ENCODE measurements at places on chromosomes 4 and X.

DNA sequence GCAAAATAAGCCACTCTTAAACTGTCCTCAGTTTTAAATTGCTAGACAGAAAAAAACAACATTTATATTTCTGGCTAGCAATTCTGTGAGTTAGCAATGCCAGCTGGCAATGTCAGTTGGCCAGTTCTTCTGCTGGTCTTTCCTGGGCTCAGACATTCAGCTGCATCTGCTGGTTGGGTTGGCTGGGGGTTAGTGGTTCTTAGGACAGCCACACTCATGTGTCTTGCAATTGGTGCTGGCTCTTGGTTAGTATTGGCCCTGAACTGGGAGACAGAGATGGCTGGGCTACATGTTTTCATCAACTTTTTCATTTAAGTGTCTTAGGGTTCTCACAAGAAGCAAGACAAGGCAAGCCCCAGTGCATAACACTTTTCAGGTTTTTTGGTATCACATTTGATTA, 48.0 kb upstream of the PDLIM5 start:
- no peak for DNase-seq

GRCh38 chr4:185110375-185110823, 32.7 kb upstream of the SLC25A4 start:
- DNase-seq: no peak

GRCh38 chrX:39205467-39205866, 404.2 kb downstream of the MID1IP1 start:
- DNase-seq: no peak

DNA sequence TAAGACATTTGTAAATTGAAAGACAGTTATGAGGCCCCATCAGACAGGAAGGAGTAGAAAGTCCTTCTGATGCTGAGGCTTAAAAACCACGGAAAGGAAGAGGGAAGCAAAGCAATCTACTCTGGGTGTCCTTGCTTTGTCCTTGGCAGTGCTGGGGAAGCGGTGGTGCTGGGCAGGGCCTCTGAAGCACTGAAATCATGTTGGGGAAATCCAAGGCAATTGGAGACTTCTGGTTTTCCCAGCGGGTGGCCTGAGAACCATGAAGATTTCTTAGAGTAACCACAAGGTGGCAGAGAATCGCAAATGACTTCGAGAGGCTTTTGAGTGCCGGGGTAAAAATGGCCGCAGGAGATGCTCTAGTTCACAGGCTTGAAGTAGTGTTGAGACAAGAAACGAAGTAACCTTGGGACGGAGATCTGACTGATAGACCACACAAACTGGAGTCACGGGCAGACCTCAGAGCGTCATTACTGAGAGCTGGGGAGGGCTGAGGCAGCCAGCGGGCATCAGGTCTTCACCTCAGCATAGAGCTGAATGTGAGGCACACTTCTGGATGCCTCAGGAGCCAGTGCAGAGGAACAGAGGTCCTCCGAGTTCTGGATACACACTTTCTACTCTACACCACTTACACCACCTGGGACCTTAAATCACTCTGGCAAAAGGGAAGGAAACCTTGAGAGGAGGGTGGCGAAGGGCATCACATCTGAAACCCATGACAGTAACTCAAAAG, 130.7 kb upstream of the GPRIN3 start:
- peak; percentile 51 for DNase-seq

- DNase-seq: no peak
Observed at GRCh38 chr4:77395481-77395880, 210.1 kb upstream of the CXCL13 start.

DNA sequence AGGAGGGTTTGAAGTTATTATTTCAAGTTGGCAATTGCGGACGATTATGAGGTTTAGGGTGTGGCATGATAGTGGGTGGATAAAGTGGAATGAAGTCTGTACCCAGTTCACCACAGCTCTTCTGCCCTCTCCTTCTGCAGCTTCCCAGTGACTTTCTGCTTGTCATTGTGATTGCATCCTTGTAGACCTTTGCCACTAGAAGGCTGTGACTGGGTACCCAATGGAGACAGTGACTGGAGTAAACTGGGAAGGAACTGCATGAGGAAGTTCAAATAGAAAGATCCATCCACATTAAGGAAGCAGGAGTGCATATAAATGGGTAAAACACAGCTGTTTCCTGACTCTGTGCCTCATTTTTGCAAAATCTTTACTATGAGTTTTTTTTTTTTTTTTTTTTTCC, 53.5 kb upstream of the SPANXN3 start:
- no peak for DNase-seq

DNA sequence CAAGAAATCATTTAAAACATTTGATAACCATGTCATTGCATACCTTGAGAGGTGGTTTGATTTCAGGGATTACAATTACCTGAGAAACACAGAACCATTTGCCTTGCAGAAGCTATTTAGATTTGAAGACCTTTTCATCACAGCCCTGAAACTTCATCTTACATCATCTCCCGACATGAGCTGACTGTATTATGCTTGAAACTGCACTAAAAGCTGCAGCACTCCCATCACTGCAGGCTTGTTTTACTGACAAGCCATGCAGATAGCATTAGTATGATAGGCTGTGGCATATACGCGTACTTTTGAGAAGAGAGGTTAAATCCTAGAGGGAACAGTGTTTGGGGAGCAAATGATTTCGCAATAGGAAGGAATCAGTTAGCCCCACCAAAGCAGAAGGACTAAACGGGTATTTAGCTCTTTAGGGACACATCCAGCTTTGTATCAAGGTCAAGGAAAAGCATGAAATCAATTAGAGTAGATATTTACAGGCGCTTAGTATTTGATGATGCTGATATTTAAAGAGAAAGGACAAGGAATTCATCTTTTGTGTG, 133.2 kb upstream of the DIAPH2 start:
- DNase-seq: no peak

GRCh38 chr4:3268395-3269104, 19.6 kb downstream of the MSANTD1 start:
- no peak for DNase-seq

GRCh38 chr4:158162631-158163030, 10.2 kb downstream of the GASK1B start:
- no peak for DNase-seq

DNA sequence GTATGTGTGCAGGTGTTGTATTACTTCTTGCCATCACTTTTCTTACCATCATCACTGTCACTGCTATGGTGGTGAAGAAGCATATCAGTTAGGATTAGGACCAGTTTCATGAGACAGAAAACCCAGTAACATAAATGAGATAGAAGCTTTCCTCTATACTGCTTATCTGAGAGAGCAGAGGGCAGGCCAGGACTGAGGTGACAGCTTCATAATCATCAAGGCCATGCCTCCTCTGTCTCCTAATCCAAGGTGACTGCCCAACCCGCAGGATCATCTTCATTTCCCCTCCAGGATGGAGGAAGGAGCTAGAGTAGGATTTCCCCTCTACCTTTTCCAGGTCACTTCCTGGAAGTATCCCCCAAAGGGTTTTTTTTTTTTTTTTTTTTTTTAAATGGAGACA, 35.4 kb downstream of the TMEM131L start:
- no peak for DNase-seq

GRCh38 chr4:106287353-106287969, 28.5 kb downstream of the TBCK start:
- peak; percentile 83 for DNase-seq

- no peak for DNase-seq
Observed at GRCh38 chrX:17628976-17629375, 108.3 kb upstream of the SCML1 start.

- DNase-seq: peak; percentile 19
Observed at GRCh38 chrX:39955625-39956024, 142.1 kb downstream of the BCOR start.

DNA sequence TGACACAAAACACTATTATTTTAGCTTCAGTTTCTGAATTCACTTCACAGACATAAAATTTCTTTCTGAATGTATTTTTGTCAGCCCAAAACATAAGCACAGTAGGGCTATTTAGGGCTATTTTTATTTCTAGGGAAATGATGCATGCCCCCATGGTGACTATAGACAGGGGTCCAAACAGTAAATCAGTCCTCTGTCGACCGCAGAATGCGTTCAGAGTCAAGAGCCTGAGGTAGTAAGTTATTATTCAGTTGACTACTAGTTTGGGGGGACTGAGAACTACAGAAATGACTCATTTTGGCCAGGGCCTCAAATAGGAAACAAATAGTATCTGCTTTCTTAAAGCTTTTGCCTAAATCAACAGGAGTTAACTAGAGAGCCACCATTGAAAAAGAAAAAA, 414.4 kb downstream of the AFF2 start:
- DNase-seq: no peak

- no peak for DNase-seq
Observed at GRCh38 chrX:109813236-109813635, 80.2 kb upstream of the ACSL4 start.

DNA sequence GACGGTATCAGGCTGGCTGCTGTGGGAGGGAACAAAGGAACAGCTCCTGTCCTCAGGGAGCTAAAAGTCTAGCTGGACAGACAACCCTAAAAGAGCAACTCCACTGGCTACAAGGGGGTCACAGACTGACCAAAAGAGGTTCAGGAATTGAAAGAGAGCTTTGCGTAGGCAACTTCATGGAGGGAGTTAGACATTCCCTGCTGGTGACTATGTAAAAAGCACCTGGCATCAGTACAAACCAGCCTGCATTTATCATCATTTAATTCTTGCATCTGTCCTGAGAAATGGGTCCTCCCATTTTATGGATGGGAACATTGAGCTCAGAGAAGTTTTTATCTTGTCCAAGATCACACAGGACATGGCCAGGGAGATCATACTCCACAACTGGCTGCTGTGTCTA, 1.4 kb upstream of the LGI2 start:
- DNase-seq: peak; percentile 10

DNA sequence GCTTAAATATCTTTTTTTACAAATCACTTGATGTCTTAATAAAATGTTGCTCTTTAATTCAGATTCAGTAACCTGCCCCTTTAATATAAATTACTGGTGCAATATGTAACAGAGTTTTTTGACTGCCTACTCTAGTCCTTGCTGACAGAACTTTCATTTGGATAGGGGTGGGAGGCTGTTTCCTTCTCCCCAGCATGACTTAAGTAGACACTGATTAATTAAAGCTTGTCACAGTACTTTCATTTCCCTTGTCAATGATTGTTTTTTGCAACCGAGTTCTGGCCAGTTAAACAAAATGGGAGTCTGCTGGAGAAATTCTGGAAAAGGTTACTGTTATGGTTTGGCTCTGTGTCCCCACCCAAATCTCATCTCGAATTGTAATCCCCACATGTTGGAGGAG, 37.3 kb upstream of the BBS12 start:
- DNase-seq: no peak

DNA sequence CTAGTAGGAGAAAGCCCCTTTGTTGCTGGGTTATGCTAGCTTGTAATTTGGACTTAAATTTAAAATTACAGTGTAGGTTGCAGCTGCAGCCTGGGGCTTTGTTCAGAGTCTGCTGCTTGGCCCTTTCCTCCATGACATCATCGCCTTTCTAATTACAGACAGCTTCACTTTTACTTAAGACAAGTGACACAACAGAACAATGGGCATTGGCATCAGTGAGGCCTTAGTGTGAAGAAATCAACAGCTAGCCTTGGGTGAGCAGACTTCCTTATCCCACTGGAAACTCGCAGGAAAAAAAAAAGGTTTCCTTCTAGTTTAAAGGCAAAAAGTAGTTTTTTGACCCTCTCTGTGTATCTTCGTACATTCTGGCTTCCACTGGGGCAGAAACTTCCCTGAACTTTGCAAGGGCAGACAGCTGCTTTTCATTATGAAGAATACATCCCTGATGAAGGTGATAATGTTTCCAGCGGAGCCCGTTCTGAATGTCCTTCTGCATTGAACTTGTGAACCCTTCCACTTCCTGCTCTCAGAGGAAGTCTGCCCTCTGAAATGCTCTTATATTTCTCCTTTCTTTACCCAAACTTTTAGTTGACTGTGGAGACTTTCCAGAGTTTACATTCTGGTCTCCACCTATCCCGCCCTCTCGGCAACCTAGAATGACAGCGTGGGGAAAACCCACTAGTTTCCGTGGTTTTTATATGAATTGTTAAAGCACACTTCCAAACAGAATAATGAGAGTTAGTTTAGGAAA, 123.2 kb upstream of the FAM9C start:
- peak; percentile 51 for DNase-seq

DNA sequence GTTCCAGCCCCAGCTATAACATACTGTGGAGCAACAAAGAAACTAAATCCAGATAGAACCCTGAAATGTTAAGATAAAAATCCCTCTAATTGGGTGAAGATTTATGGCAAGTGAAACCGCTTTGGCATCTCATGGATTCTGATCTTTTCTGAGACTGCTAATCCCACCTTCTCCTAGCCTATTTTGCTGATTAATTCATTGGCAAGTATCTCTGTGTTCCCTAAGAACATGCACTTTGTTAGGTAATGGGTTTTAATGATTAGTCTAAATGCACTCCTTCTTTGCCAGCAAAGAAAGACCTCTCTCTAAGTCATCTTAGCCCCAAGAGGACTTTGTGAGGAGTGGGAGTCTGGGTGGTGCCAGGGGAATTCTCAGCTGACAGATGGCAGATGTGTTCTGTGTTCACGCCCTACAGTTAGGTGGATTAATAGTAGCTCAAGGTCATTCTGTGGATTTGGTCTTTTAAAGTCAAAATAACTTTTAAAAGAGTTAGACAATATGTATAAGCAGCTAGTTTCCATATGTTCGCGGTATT, 171.3 kb downstream of the UNC5C start:
- no peak for DNase-seq

GRCh38 chr4:179803857-179804256, 2361.6 kb upstream of the AGA start:
- DNase-seq: no peak

- DNase-seq: no peak
Observed at GRCh38 chrX:119489212-119490074, 21.2 kb downstream of the SLC25A5 start.

GRCh38 chr4:169098532-169098931, 88.5 kb upstream of the CBR4 start:
- DNase-seq: peak; percentile 58

DNA sequence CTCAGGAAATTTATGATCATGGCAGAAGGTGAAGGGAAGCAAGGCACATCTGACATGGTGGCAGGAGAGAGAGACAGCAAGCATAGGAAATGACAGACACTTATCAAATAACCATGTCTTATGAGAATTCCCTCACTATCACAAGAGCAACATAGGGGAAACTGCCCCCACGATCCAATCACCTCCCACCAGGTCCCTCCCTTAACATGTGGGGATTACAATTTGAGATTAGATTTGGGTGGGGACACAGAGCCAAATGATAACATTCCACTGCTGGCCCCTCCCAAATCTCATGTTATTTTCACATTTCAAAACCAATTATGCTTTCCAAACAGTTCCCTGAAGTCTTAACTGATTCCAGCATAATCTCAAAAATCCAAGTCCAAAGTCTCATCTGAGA, 8.2 kb upstream of the TMA16 start:
- no peak for DNase-seq

DNA sequence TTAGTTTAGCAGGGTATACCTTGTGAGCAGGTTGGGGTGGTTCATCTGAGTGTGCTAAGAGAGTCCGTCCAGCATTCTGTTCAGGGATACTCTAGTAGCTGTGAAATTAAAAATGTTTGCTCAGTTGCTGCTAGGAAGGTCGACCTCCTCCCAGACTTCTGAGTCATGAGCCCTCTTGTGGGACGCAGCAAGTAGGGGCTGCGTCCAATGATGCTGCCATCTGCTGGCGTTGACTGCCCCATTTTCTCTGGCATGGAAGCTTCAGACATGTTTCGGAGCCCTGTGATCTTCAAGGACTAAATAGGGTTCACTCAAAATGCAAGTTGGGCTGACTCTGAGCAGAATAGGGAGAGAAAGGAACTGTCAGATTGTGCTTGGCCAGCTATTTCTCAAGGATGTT, 201.0 kb upstream of the ARSJ start:
- peak; percentile 54 for DNase-seq
